ENCODE measurements at places on chromosomes 5 and 9.

- H3K4me3 ChIP-seq, result no peak overlapping the region
- no peaks in the 10 kb centered on the region for H3K4me1 ChIP-seq
- no peaks in the 10 kb centered on the region for H3K36me3 ChIP-seq
- no peak for DNase-seq
- no peaks in the 10 kb centered on the region for H3K27me3 ChIP-seq
Observed at GRCh38 chr5:56229111-56229510, 4.0 kb downstream of the ANKRD55 start.

- no peak for DNase-seq
- peak overlapping the region; percentile 11 for H3K4me3 ChIP-seq
- H3K4me1 ChIP-seq, result 0 out of 2 replicates have a peak, but pooled peaks cover 2% of the 10 kb centered on the region
- peaks cover 66% of the 10 kb centered on the region for H3K27me3 ChIP-seq
Observed at GRCh38 chr5:93580063-93580926, 724 bp downstream of the NR2F1-AS1 start.

GRCh38 chr9:69207503-69207902 is 33.4 kb downstream of the TJP2 start:
- no peaks in the 10 kb centered on the region for H3K27me3 ChIP-seq
- H3K4me3 ChIP-seq, result no peak overlapping the region
- DNase-seq, result no peak
- H3K36me3 ChIP-seq, result no peaks in the 10 kb centered on the region
- no peak overlapping the region for H3K27ac ChIP-seq
- peaks cover 2% of the 10 kb centered on the region for H3K4me1 ChIP-seq

- H3K36me3 ChIP-seq, result no peaks in the 10 kb centered on the region
- no peaks in the 10 kb centered on the region for H3K4me1 ChIP-seq
- no peak for DNase-seq
Observed at GRCh38 chr5:6003040-6003825, 375.1 kb downstream of the MED10 start.

DNA sequence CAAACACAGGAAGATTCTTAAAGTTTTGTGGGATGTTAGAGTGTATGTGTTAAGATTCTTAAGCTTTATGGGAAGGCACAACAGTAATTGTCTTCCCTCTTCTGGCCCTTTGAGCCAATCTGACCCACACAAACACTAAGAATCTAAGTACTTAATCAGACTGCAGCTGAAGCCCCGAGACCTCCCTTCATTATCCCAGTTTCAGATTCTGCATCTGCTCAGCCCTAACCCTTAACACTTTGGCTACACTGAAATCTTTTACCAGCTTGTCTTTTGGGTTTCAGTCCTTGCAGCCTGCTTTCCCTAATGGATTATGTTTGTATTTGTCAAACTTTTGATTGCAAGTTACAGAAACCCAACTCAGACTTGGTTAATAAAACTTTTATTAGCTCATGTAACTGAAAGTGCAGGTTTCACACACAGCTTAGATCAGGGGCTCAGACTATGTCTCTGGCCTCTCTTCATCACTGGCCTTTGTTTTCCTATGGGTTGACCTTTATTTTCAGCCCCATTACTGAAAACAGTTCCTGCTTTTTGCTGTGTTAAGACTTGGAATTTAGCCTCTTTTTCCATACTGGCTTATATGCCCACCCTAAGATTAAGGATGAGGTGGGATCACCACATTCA is 71.5 kb downstream of the COX7C start:
- no peak overlapping the region for H3K27ac ChIP-seq
- H3K27me3 ChIP-seq, result no peaks in the 10 kb centered on the region
- no peak for DNase-seq
- H3K36me3 ChIP-seq, result no peaks in the 10 kb centered on the region
- H3K4me3 ChIP-seq, result no peak overlapping the region

DNA sequence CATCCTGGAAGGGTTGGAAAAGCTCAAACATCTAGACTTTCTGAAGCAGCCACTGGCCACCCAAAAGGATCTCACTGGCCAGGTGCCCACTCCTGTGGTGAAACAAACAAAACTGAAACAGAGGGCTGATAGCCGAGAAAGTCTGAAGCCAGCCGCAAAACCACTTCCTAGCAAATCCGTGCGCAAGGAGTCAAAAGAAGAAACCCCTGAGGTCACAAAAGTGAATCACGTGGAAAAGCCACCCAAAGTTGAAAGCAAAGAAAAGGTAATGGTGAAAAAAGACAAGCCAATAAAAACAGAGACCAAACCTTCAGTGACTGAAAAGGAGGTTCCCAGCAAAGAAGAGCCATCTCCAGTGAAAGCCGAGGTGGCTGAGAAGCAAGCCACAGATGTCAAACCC is 87.6 kb downstream of the MAP1B start:
- no peak overlapping the region for H3K4me3 ChIP-seq
- H3K36me3 ChIP-seq, result peaks cover 14% of the 10 kb centered on the region
- no peak for DNase-seq
- H3K4me1 ChIP-seq, result no peaks in the 10 kb centered on the region
- H3K27me3 ChIP-seq, result no peaks in the 10 kb centered on the region

DNA sequence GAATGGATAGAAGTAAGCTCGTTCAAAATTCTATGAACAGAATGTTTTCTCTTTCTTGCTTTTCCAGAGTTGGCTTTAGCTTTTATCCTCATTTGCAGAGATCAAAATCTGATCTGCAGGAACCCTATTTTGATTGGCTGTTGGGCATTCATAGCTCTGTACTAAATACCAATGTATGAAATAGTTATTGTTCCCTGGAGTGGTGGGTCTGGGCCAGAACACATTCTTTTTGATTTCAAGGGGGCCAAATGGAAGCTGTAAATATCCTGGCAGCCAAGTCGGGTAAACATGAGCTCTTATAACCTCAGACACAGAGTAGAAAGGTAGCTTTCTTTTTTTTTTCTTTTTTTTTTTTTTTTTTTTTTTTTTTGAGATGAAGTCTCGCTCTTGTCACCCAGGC is 241.5 kb downstream of the PDZD2 start:
- no peak overlapping the region for H3K27ac ChIP-seq
- H3K27me3 ChIP-seq, result no peaks in the 10 kb centered on the region
- no peaks in the 10 kb centered on the region for H3K36me3 ChIP-seq
- no peaks in the 10 kb centered on the region for H3K4me1 ChIP-seq

DNA sequence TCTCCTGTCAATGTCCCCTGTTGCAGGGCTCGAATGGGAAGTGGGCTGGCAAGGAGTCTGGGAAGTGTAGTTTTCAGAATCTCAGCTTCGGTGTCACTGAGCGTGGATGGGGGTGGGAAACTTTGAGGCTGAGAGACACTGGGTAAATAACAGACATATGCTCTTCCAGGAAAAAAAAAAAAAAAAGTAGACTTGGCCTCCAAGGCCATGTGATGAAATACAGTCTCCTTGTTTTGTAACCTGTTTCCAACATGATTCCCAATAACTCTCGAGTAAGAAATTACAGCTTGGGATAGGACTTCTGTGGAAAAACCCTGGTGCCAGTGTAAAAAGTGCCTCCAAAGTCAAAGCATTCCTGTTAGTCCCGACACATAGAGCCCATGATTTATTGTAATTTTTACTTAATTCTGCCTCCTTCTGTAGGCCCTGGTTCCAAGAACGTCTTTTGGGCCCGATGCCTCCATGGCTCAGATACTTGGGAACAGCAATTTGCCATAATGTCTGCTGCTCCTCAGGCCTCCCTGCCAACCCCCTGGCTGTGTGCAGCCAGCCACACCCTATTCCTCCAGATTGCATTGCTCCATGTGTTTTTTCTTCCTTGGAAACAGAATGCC is 119.5 kb upstream of the TNC start:
- H3K27me3 ChIP-seq, result no peaks in the 10 kb centered on the region
- no peak for DNase-seq
- H3K27ac ChIP-seq, result no peak overlapping the region
- no peaks in the 10 kb centered on the region for H3K4me1 ChIP-seq

DNA sequence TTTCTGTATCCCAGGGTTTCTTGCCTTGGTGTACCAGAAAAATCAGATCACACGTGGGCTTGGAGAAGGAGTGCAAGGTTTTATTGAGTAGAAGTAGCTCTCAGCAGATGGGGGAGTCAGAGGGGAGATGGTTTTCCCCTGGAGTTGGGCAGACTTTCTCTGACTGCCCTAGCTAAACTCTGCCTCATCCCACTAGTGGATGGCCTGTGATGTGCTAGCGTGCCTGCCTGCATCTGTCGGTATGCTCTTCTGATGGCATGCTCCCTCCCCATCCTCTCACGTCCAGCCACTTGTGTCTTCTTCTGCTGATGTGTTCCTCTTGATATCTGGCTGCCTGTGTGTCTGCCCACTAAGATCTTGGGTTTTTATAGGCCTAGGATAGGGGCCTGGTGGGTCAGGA is 616.1 kb upstream of the RGMB start:
- H3K36me3 ChIP-seq, result no peaks in the 10 kb centered on the region
- no peak overlapping the region for H3K27ac ChIP-seq
- H3K4me1 ChIP-seq, result no peaks in the 10 kb centered on the region

DNA sequence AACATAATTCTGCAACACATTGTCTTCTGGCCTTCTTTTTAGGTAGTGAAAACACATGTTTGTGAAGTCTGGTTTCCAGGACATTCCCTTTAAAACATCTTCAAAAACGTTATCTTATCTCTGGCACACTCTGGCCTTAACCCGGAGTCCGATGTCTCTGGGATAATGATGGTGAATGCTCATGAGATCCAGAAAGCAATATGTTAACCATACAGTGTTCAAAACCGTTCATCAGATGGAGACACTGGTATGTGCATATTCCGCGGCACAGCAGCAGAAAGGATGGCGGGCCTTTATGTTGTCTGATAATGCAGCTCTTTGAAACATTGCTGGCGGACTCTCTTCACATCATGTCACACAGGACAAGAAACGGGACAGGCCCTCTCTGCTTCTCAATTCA is 605.2 kb downstream of the CCDC171 start:
- no peak overlapping the region for H3K4me3 ChIP-seq
- no peaks in the 10 kb centered on the region for H3K36me3 ChIP-seq
- peaks cover 4% of the 10 kb centered on the region for H3K27me3 ChIP-seq

Data from iPS DF 6.9 (cell line).